CD8-positive, alpha-beta T cell (primary cell): ENCODE measurements at places on chromosomes 2 and 18.
A peak's percentile ranks its signal among the peaks of the same experiment; 100 is the strongest.

DNA sequence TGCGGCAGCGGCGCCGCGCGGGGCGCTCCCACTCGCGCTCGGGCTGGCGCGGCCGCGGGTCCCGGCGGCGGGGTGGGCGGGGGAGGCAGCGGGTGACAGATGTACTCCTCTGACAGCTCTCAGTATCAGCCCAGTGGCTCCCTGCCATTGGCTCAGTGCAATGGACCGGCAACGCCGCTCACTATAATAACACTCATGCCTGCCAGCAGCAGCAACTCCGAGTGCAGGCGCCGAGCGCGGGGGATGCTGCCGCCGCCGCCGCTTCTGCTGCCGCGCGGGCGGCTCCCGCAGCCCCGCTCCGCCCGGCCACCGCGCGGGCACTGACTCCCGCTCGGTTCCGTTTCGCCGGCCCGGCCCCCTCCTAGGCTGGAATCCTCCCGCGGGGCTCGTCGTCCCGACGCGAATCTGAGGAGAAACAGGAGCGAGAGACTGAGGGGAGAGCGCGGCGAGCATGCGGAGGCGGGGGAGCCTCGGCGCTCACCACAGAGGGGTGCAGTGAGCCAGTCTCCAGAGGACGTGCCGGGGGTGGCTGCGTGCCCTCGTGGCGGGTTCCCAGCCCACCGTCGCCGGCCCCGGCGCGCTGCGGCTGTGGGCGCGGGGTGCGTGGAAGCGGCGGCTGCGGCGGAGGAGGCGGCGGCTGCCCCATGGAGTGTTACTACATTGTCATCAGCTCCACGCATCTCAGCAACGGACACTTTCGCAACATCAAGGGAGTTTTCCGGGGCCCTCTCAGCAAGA, at the start of gene ZNF804A:
Gene ZNF804A, plus strand, starts transcription at position 214 of the 738 bp plus-strand sequence. Its CDS starts 431 bp downstream, at position 645.
- peak; percentile 16 for DNase-seq

DNA sequence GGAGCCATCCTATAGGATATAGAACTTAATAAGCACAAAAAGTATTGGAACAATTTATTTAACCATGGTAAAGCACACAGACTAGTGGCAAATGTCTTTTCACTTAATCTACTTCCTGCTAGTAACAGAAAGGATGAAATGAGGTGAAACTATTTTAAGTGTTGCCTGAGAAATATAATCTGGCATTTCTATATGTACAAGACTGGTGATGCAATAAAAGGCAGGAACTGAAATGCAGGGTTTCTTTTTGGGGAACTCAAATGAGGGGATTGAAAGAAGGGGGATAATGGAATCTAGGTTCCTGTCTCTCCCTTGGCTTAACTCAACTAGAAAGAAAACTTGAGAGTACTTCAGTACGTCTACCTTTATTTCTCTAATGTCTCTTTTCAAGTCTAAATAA, 122.3 kb downstream of the MEMO1 start:
- DNase-seq = no peak

GRCh38 chr2:237490009-237490711, 3.1 kb downstream of the MLPH start:
- DNase-seq = no peak

DNA sequence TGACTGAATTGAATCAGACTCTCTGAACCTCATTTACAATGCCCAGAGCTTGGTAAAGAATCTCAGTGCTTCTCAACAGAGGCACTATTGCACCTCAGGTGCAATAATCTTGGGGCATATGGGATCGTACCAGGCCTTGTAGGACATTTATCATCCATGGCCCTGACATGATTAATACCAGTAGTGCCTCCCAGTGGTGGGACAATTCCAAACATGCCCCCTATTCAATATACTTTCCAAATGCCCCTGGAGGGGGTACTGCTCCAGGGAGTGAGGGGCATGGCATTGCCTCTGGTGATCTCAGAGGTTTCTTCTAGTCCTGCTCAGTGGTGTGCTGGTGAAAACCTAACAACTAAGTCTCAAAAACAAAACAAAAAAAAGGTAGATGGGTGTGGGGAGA, 174.9 kb upstream of the SMAD2 start:
- no peak for DNase-seq

GRCh38 chr18:14922965-14923565, 175.1 kb downstream of the ANKRD30B start:
- peak; percentile 38 for DNase-seq
